ENCODE measurements at places on chromosomes 3 and 15. TPM values are rescaled to one million over a fixed set of nuclear protein-coding genes. Genes with fewer than 3 reads are reported as not detected.

GAP43 gene
- 18.9 TPM for total RNA-seq

DNA sequence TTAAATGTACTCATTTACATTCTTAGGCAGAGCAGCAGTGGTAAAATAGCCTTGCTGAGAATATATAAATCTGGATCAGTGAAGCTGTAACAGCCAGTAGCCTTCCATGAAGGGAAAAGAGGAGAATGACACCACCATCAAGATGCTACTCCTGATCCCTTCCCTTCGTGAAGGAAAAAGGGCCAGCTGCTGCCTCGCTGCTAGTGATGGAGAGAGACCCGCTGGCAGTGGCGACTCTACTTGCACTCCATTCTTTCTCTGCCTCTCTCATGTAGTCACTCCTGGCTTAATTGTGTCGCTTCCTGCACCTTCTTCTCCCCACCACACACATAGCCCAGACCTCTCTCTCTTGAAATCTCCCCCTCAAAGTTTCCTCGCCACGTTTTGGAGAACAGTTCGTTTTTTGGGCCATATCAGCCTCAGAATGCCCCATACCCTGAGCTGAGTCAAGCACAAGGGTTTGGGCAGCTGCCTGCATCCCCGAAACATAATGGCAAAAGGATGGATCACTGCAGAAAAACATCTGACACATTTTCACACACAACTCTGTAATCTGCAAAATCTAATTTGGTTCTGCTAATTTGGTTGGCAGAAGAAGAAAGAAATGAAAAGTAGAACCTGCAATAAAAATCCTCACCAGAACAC is 460.3 kb upstream of the IL12A start:
- DNase-seq = no peak

GRCh38 chr3:46748170-46748569 is 30.5 kb upstream of the PRSS50 start:
- no peak for DNase-seq

- no peak for DNase-seq
Measured at GRCh38 chr3:365268-365667, 168.7 kb downstream of the CHL1 start.

SH2D7 gene
- total RNA-seq = not detected

DNA sequence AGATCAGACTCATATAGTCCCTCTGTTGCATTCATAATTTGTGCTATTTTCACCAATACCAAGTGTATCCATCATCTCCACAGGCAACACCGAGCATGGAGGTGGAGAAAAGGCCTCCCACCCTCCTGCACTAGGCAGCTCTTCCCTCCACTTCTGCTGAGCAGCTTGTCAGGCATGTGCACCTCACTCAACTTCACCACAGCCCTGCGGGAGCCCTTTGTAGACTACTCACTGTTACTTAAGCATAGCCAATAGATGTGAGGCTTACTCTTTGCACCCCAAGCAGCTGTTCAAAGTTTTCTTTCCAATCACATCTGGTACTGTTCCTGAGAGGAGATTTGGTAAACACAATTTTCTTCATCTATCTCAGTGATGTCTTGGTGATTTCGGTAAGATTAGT is 16.9 kb upstream of the GUCA1C start:
- no peak for DNase-seq

CLDN18 gene
- total RNA-seq = not detected

GRCh38 chr3:168714609-168715240 is 619.0 kb upstream of the GOLIM4 start:
- no peak for DNase-seq

DNA sequence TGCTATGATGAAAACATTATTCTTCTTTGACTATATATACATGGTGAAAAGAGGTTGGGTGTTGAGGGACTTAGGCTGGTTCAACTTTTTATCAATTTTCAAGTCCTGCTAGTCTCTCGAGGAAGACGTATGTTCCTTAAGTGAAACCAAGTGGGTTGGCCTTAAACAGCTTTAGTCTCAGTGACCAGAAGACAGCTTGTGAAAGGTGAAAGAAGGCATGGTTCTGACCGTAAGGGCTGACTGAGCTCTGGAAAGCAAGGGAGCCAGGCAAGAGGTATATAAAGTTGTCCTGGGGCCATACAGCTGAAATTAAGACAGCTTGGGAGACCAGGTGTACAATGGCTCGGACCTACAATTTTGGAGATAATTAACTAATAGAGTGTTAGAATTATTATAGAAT is 128.9 kb upstream of the TP63 start:
- no peak for DNase-seq

DNA sequence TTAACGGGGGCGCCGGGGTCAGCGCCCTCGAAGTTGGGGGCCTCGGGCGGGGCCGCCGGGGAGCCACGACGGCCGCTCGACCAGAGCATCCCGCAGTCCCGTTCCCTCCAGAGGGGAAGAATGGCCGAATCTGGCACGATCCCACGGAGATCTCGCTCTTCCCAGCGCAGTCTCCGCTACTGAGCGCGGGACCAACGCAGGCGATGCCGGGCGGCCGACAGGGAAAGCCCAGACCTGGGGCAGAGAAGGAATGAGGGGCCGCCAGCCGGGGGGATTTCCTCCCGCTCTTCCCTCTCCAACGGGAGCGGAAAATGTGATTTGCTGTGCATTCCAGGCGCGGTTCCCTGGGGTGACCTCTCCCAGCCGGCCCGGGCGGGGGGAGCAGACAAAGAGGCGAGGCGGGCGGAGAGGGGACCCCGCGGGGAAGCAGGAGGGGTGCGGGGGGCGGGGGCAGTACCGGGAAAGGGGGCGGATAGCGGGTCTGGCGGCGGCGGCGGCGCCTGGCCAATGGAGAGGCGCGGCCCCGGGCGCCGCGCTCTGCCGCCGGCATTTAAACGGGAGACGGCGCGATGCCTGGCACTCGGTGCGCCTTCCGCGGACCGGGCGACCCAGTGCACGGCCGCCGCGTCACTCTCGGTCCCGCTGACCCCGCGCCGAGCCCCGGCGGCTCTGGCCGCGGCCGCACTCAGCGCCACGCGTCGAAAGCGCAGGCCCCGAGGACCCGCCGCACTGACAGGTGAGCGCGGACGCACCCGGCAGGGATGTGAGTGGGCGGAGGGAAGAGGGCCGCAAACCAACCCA is at the start of gene GREM1:
Gene GREM1, plus strand, starts transcription at position 579 of the 801 bp plus-strand sequence. CDS start 12,687 bp downstream, outside the sequence.
- DNase-seq = peak; percentile 71

SLCO2A1 gene
- total RNA-seq = 7.5 TPM

ANKRD63 gene
- 1.6 TPM for total RNA-seq

- no peak for DNase-seq
Measured at GRCh38 chr15:87728998-87729397, 527.5 kb downstream of the NTRK3 start.

REC114 gene
- total RNA-seq = not detected

GRCh38 chr3:45088543-45089358 is 57.4 kb downstream of the CDCP1 start:
- no peak for DNase-seq

- DNase-seq = no peak
Measured at GRCh38 chr3:110929816-110930215, 141.8 kb upstream of the NECTIN3 start.

GRCh38 chr15:34102175-34102925 is 467 bp downstream of the PGBD4 start:
- no peak for DNase-seq

MESP1 gene
- 3.6 TPM for total RNA-seq

DNA sequence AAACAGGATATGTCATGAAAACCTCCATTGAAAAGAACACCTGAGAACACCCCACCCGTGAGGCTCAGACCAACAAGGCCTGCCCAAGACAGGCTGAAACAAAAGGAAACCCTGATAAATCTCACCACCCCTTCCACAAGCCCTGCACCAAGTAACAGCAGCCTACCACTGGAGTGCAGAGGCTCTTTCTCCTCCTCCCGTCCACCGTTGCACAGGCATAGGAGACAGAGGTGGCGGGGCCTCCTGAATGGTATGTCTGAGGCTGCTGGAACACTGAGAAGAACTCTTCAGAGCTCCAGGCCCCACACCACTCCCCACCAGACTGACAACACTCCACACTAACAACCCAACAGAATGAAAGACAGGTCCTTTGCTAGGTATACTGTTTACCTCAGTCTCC is 21.4 kb downstream of the CHDH start:
- DNase-seq = peak; percentile 22

DNA sequence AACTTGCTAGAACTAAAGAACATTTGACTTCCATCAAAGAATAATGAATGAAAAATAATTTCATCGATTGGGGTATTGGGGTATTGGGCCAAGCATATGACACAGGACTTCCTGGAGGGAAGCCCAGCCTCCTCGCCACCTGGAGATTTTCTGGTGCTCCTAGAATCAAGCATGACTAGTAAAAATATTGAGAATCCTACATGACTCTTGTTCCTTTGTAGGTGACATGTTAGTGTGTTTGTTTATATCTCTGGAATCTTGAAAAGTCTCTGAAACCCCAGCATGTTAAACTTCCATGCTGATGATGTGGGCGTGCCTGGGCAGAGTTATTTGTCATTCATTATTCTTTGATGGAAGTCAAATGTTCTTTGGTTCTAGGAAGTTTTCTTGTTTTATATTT is 90.1 kb upstream of the EPHB3 start:
- DNase-seq = no peak

ANKRD34C gene
- not detected for total RNA-seq

DNA sequence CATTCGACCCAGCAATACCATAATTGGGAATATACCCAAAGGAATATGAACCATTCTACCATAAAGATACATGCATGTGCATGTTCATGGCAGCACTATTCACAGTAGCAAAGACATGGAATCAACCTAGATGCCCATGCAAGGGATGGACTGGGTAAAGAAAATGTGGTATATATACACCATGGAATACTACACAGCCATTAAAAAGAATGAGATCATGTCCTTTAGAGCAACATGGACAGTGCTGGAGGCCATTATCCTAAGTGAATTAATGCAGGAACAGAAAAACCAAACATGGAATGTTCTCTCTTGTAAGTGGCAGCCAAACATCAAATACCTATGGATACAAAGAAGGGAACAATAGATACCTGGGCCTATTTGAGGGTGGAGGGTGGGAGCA is 7.4 kb downstream of the ETFA start:
- no peak for DNase-seq

DNA sequence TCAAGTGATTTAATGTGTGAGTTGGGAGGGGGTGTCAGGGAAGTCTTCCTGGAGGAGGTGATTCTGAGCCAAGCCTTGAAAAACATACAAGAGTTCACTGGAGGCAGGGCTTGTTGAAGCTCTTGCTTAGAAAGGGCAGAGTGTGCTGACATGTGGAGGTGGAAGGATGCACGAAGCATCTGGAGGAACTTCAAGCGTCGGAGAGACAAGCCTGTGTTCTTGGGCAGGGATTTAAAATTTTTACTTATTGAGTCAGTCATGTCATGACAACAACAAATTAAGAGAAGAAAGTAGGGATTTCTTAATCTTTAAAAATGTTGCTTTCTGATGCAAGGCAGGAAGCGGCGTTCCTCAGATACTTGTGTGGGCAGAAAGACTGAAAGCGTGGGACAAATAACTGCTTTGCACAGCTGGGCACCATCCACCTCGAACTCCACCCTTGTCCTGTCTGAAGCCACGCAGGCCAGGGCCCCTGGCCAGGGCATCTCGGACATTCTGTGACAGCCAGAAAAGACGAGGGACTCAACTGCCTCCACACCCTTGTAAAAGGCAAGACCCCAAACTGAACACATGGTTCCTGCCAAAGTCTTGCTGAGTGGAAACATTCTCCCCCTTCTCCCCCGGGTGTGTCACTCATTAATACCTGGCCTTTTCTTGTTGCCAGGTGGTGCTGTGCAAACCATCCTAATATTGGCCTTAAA is 6.9 kb upstream of the IL16 start:
- DNase-seq = peak; percentile 89

GRCh38 chr3:150216041-150216811 is 191.9 kb upstream of the TSC22D2 start:
- DNase-seq = no peak

DNA sequence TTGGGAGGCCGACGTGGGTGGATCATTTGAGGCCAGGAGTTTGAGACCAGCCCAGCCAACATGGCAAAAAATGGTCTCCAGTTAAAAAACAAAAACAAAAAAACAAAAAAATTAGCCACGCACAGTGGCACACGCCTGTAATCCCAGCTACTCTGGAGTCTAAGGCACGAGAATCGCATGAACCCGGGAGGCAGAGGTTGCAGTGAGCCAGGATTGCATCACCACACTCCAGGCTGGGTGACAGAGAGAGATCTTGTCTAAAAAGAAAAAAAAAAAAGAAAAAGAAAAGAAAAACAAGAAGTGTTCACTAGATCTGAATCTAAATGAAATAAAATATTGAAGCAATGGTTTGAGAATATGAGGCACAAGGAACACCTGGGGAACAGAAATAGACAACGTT is 36.7 kb downstream of the SLC9A9 start:
- DNase-seq = peak; percentile 82

DNA sequence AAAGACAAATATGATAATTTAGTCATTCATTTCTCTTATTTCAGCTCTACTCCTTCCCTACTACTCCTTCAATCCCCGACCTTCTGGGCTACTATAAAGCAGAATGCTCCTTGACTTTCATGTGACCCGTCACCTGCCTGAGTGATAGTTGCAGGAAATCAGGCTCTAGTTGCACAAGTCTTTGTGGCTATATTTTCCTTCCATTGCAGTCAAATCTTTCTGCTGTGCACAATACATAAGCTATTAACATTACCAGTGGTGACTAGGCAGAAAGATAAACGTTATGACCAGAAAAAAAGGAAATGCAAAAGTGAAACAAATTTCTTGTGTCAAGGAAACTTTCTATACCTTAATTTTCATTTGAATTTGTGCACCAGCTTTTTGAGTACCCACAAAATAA is 2.3 kb downstream of the SUCNR1 start:
- DNase-seq = no peak

DNA sequence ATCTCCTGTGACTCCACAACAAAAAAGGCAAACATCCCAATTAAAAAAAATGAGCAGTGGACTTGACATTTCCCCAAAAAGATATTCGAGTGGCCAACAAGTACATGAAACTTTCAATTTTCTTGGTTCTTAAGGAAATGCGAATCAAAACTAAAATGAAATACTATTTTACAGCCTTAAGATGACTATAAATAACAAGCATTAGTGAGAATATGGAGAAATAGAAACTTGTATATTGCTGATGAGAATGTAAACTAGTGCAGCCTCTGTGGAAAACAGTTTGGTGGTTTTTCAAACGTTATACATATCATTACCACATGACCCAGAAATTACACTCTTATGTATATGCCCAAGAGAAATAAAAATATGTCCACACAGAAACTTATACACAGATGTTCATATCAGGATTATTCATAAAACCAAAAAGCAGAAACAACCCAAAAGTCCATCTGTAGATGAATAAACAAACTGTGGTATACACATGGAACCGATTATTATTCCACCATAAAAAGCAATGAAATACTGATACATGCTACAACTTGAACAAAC is 153.2 kb upstream of the GPR149 start:
- no peak for DNase-seq

MORC1 gene
- not detected for total RNA-seq

DNA sequence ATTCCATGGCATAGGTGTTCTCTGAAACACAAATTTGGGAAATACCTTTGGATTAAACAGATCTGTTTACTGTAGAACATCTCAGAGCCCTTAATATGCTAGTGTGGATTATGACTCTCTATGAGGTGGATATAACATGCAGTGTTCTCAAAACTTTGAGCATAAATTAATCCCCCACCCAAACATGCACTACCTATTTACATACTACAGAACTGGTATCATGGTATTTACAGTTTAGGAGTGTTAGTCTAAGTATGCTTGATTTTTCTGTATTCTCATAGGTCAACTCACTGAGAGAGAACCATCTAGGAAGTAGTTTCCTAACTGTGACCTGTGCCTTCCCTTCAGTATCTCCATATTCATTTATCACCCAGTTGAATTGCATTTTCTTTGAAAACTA is 30.9 kb upstream of the ZNF609 start:
- DNase-seq = no peak

SATB1 gene
- 56.7 TPM for total RNA-seq

- no peak for DNase-seq
Measured at GRCh38 chr3:150956376-150956775, 16.2 kb downstream of the CLRN1 start.

All from sigmoid colon (tissue), 7 donors.